Lower lobe of right lung (tissue), 2 donors: ENCODE measurements at places on chromosomes 11 and 22. TPM values are rescaled to one million over a fixed set of nuclear protein-coding genes. Genes with fewer than 3 reads are reported as not detected.
A peak's percentile ranks its signal among the peaks of the same experiment; 100 is the strongest.

- peaks cover 22% of the 10 kb centered on the region for H3K27me3 ChIP-seq
- H3K27ac ChIP-seq, result no peak overlapping the region
- DNase-seq, result no peak
- H3K4me1 ChIP-seq, result peaks cover 28% of the 10 kb centered on the region
- no peaks in the 10 kb centered on the region for H3K36me3 ChIP-seq
Measured at GRCh38 chr11:73267122-73267846, 4.9 kb upstream of the P2RY6 start.

- H3K36me3 ChIP-seq, result no peaks in the 10 kb centered on the region
- DNase-seq, result no peak
- H3K27ac ChIP-seq, result no peak overlapping the region
Measured at GRCh38 chr11:44542372-44542771, 23.1 kb upstream of the CD82 start.

GRCh38 chr22:30247561-30247960 is 1.0 kb upstream of the LIF start:
- H3K4me3 ChIP-seq, result no peak overlapping the region
- H3K27ac ChIP-seq, result no peak overlapping the region
- peaks cover 23% of the 10 kb centered on the region for H3K4me1 ChIP-seq
- peaks cover 25% of the 10 kb centered on the region for H3K27me3 ChIP-seq
- no peaks in the 10 kb centered on the region for H3K36me3 ChIP-seq

DNA sequence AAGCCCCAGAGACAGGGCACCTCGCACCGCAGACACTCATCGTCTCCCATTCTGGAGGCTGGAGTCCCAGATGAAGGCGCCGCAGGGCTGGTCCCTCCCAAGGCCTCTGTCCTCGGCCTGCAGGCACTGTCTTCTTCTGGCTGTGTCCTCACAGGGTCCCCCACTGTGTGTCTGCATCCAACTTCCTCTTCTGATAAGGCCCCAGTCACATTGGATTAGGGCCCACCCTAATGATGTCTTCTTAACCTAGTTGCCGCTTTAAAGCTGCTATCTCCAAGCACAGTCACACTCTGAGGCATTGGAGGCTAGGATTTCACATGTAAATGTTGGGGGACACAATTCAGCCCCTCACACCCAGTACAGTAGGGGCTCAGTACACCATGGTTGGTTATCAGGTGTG is 48.9 kb downstream of the DHCR7 start:
- H3K27ac ChIP-seq, result no peak overlapping the region
- H3K4me3 ChIP-seq, result no peak overlapping the region
- DNase-seq, result no peak
- no peaks in the 10 kb centered on the region for H3K36me3 ChIP-seq
- no peaks in the 10 kb centered on the region for H3K4me1 ChIP-seq

GRCh38 chr11:133552938-133553337 is 20.6 kb upstream of the OPCML start:
- no peak overlapping the region for H3K4me3 ChIP-seq
- H3K27me3 ChIP-seq, result no peaks in the 10 kb centered on the region
- H3K36me3 ChIP-seq, result no peaks in the 10 kb centered on the region
- no peak for DNase-seq
- no peak overlapping the region for H3K27ac ChIP-seq

GRCh38 chr22:41512421-41513194 is 31.7 kb downstream of the POLR3H start:
- H3K4me3 ChIP-seq, result no peak overlapping the region
- H3K27ac ChIP-seq, result no peak overlapping the region
- no peak for DNase-seq
- H3K27me3 ChIP-seq, result no peaks in the 10 kb centered on the region
- H3K4me1 ChIP-seq, result no peaks in the 10 kb centered on the region

DNA sequence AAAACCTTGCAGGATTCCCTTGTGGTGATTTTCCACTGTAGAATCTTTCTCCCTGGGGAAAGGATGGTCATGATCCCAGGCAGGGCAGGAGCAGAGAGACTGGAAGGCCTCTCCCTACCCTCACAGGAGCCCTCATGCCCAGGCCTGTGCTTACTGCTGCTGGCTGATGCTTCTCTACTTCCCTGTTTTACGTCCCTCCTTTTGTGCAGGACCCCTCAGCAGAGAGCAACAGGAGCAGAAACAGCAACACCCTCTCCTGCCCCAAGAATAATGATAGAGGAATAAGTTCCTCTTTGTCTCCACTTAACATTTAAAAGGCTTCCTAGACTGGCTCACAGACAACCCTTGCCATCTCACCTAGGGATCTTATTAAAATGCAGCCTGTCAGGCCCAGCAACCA is 3.6 kb downstream of the ISX start:
- DNase-seq, result no peak
- no peaks in the 10 kb centered on the region for H3K4me1 ChIP-seq
- no peak overlapping the region for H3K4me3 ChIP-seq
- no peaks in the 10 kb centered on the region for H3K27me3 ChIP-seq
- H3K27ac ChIP-seq, result no peak overlapping the region
- H3K36me3 ChIP-seq, result no peaks in the 10 kb centered on the region

DNA sequence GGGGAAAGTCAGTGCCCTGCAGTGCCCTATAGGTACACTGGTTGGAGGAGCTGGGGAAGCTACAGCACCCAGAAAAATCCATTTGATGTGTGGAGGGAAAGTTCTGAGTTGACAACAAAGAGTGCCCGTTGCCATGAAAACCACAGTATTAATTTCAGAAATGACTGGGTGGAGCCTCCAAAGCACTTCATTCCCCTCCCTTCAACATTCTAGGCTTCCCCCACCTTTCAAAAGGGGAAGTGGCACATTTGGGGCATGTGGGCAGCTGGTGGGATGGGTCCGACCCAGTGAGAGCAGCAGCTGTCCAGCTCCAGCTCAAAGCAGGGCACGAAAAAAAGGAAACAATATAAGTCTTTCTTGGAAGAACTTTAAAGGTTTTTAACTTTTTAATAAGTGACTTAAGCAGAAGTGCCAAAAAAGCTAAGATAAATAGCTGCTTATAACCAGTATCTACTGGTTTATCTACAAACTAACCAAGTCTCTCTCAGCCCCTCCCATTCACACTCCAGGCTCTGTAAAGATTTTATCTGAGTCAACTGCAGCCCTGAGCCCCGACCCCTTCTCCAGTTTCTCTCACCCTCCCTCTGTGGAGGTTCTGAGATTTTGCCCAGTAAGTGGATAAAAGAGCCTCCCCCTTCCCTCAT is 9.0 kb upstream of the AHNAK start:
- H3K36me3 ChIP-seq, result peaks cover 22% of the 10 kb centered on the region
- H3K27ac ChIP-seq, result peak overlapping the region; percentile 93
- H3K4me3 ChIP-seq, result peak overlapping the region; percentile 37
- H3K27me3 ChIP-seq, result no peaks in the 10 kb centered on the region

DNA sequence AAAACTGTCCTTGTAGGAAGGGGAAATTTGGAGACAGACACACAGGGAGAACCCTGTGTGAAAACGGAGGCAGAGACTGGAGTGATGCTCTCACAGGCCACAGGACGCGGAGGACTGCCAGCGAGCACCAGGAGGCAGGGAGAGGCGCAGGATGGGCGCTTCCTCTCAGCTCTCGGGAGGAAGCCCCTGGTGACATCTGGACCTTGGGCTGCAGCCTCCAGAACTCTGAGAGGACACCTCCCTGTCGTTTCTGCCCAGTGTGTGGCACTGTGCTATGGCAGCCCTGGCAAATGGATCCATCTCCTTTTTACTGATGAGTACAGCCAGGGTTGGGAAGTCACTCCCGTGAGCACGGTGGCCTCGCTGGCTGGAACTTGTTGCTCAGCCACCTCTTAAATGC is 73.9 kb downstream of the LRRC32 start:
- no peak for DNase-seq
- no peak overlapping the region for H3K4me3 ChIP-seq
- H3K36me3 ChIP-seq, result no peaks in the 10 kb centered on the region
- no peak overlapping the region for H3K27ac ChIP-seq

- peak overlapping the region; percentile 72 for H3K27ac ChIP-seq
- H3K27me3 ChIP-seq, result no peaks in the 10 kb centered on the region
- DNase-seq, result no peak
- H3K36me3 ChIP-seq, result no peaks in the 10 kb centered on the region
Measured at GRCh38 chr22:37552524-37553163, 7.6 kb upstream of the CDC42EP1 start.

DNA sequence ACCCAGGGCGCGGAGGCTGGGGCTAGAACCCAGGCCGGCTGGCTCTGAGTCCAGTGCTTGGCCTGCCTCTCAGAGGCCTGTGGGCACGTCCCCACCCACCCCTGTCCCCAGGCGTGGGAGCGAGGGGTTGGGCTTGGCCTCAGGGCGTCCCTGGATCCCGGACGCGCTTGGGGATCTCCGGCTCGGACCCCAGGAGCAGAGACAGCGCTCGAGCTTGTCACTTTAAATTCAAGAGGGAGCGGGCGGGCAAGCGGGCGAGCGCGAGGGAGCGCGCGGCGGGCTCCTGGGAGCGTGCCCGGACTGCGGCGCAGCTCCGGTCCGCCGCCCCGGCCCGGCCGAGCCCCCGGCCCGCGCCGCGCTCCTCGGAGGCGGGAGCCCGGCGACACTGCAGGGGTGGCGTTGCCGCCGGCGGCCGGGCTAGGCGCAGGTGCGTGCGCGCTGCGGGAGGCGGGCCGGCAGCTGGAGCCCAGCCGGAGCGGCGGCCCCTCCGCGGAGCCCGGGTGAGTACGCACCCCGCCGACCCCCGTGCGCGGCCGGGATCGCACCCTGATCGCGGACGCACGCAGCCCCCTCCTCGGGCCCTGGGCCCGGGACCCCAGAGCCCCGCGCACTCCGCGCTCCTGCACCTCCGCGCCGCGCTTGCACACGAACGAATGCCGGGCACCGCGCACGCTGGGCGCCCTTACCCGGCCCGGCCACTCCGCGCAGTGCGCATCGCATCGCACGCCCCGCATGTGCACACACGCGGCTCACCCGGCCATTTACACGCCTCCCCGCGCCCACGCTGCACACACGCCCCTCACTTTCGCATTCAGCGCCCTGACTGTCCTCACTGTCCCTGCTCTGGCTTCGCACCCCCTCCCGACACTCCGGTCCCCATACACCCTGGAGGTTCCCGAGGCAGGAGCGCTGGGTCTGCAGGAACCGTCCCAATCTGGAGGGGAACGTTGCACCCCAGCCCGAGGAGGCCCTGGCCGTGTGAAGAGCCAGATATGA is at the start of gene SYT12:
TSS of gene SYT12 (plus strand) at position 174 of the 996 bp plus-strand sequence. CDS start 7,011 bp downstream, outside the sequence.
- H3K27me3 ChIP-seq, result peaks cover 30% of the 10 kb centered on the region
- DNase-seq, result no peak
- peak within 1 kb of the TSS; percentile 45 for H3K4me3 ChIP-seq
- H3K36me3 ChIP-seq, result no peaks in the 10 kb centered on the region

DNA sequence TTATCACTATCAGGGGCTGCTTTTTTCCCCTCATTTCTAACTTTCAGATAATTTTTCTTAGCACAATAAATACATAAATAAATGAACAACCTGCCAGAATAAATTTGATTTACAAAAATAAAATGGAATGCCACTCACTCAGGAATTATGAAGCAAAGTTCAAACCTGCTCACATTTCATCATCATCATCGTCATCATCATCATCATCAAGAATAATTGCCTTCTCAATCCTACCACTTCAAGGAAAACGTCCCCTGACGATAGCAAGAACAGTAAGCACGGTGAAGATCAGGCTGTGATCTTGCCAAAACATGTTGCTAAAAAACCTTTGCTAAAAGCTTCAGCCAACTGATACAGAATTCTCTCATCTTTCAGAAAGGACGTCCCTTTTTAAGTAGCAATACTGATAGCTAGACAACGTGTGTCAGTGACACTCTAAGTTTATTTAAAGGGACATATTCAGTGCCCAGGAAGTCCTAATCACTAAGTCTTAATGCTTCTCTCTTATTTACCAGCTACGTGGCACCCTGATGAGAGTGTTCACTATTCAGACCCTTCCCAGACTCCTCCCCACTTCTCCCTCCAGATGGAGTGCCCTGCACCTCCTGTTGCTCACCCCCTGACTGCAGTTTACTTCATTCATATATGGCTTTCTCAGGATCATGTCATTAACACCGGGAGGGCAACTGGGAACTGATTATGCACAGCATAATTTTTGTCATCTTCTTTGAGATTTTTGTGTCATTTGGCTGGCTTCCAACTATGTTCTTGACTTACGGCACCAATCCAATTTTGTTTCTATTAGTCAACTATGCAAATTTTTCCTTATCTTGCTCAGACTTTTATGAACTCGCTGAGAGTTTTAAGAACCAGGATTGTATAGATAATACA is 200.1 kb upstream of the GUCY1A2 start:
- H3K36me3 ChIP-seq, result no peaks in the 10 kb centered on the region
- DNase-seq, result no peak
- H3K4me1 ChIP-seq, result no peaks in the 10 kb centered on the region
- H3K27me3 ChIP-seq, result no peaks in the 10 kb centered on the region

The MYO7A gene
- 5.5 TPM for total RNA-seq

The MS4A2 gene
- total RNA-seq, result 19.2 TPM

The TIMM10B gene
- total RNA-seq, result 34.6 TPM
